ENCODE measurements at places on chromosomes 6 and 20.

- DNase-seq, result no peak
These were observed 3.0 kb downstream of the CFB start for GRCh38 chr6:31948753-31949413.

DNA sequence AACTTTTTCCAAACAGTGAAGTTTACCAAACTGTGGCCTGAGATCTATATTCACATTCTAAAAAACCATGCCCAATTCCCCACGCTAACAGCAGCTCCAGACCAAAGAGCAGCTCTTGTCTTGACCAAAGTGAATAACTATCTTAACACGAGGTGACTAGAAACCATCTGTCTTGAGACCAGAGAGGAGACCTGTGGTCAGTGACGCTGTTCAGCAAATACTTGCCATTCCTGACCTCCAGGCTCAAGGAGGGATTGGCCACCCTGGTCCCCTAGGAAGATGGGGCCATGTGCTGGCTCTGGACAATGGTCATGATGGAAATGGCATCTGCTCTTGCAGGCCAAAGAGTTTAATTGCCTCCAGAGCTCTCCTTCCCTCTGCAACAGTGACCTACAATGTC lies 104.4 kb upstream of the CD93 start:
- no peak for DNase-seq

DNA sequence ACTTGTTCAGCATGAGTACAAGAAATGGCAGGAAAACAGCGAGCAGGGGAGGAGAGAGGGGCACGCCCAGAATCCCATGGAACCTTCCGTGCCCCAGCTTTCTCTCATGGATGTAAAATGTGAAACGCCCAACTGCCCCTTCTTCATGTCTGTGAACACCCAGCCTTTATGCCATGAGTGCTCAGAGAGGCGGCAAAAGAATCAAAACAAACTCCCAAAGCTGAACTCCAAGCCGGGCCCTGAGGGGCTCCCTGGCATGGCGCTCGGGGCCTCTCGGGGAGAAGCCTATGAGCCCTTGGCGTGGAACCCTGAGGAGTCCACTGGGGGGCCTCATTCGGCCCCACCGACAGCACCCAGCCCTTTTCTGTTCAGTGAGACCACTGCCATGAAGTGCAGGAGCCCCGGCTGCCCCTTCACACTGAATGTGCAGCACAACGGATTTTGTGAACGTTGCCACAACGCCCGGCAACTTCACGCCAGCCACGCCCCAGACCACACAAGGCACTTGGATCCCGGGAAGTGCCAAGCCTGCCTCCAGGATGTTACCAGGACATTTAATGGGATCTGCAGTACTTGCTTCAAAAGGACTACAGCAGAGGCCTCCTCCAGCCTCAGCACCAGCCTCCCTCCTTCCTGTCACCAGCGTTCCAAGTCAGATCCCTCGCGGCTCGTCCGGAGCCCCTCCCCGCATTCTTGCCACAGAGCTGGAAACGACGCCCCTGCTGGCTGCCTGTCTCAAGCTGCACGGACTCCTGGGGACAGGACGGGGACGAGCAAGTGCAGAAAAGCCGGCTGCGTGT lies 11.6 kb downstream of the TNFAIP3 start:
- DNase-seq, result no peak

DNA sequence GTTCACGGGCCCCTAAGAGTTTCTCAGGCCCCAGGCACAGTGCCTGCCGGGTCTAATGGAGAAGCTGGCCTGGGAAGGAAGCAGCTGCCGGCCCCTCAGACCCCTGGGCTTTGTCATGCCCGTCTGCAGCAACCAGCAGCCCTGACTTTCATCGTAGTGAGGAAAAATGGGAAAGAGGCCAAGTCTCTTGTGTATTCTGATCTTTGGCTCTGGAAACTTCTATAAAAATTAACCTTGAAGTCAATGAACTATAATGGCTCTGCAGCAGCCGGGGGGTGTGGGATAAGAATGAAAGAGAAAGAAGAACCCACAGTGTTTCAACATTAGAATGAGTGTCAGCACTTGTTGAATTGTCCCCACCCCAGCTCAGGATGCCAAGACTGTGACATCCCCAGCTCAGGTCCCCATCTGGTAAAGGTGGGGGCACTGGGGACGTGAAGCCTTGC lies 12.9 kb downstream of the TGM2 start:
- peak; percentile 69 for DNase-seq

GRCh38 chr6:61538801-61539200 lies 747.2 kb downstream of the KHDRBS2 start:
- DNase-seq, result no peak

DNA sequence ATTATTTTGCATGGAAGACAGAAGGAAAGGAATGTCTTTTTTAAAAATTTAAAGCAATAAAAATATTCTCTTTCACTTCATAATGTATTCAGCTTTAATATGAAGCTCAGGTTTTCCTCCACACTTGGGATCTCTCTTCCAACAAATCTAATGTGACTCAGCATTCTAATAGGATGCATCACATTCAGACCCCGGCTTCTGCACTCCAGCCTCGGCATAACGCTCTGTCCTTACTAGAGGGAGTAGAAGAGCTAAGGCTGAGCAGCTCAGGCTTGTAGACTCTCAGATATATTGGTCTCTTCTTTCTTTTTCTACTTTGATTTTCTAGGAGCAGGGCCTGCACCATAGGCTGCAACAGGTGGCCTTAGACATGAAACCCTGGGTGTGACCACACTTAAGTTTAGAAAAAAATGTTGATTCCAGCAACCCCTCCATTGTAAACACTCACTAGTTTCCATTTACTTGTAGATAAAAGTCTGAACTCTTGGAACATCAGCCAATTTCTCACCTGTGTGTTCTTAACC lies 161.7 kb downstream of the PAK5 start:
- DNase-seq, result no peak

DNA sequence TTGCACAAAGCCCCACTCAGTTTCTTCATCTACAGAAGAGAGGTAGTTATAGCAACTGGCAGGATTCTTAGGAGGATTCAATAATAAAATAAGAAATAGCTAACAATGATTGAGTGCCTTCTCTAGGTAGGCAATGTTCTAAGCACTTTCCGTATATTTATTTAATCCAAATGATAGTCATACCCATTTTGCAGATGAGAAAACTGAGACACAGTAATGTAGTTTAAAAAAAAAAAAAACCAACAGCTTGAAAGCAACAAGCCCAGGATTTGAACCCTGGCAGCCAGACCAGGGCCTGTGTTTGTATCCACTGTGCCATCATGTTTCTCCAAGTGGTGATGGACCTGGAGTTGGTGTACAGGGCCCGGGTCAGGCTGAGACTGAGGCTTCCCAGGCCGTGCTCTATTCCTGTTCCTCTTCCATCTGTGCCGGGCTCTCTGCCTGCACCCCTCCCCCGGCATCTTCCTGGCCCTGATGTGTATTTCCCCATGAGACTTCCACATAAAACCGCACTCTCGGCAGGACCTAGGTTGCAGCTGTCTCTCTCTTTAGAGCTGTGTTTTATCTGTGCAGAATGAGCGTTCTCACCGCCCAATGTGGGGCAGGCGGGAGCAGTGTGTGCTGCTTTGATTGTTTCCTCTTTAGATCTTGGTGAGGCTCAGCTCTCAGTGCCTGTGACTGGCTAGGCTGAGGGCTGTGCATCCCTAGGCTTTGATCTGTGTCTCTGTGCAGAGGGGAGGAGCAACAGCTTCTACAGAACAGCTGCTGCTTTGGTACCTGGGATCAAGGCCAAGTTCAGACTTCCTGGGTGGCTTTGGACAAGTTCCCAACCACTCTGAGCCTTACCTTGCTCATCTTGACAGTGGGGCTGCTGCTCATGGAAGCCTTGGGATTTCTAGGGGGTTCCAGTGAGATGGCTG lies 49.5 kb downstream of the TOX2 start:
- DNase-seq, result no peak

DNA sequence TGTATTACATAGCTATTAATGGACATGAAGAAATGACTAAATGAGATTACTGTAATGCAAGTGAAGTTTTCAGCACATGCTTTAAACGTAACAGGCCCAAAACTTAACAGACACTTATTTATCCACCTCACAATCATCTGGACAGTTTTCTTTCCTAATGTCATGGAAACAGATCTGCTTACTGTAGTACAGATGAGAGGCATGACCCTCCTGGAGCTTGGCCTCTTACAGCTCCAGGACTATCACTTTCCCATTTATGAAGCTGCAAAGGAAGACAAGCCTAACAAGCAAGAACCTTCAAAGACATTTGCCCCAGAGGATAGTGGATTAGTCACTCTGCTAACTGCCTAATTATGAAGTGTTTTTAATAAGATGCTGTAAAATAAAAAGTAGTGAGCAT lies 419.3 kb downstream of the PHF3 start:
- DNase-seq, result no peak

DNA sequence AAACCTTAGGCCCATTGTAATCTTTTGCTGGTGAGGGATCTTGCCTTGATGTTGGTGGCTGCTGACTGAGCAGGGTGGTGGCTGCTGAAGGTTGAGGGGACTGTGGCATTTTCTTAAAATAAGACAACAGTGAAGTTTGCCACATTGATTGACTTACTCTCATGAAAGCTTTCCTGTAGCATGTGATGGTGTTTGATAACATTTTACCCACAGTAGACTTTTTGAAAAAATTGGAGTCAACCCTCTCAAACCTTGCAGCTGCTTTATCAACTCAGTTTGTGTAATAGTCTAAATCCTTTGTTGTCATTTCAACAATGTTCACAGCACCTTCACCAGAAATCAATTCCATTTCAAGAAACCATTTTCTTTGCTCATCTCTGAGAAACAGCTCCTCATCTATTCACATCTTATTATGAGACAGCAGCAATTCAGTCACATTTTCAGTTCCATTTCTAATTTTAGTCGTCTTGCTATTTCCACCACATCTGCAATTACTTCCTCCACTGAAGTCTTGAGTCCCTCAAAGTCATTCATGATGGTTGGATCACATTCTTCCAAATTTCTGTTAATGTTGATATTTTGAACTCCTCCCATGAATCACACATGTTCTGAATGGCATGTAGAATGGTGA lies 37.2 kb downstream of the CST9L start:
- no peak for DNase-seq

DNA sequence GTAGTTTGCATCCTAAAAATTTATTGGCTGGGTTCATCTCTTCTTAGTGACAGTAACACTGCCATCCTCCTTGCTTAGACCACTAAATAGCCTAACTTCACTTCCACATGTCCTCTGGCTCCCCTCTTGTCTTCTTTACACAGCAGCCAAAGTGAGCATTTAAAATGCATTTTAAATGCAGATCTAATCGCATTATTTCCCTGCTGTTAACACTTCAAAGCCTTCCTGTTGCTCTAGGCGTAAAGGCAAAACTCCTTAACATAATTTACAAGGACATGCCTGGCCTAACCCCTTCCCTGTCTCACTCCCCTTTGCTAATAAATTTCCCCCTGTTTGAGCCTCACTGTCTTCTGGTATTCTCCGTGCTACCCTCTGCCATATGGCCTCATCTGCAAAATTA lies 26.5 kb downstream of the NKAIN2 start:
- DNase-seq, result no peak

GRCh38 chr6:142874676-142875075 lies 70.3 kb downstream of the HIVEP2 start:
- no peak for DNase-seq

- no peak for DNase-seq
These were observed 50.8 kb upstream of the SASH1 start for GRCh38 chr6:148291876-148292275.

- DNase-seq, result no peak
These were observed 159.2 kb downstream of the UBE3D start for GRCh38 chr6:82906489-82906888.

DNA sequence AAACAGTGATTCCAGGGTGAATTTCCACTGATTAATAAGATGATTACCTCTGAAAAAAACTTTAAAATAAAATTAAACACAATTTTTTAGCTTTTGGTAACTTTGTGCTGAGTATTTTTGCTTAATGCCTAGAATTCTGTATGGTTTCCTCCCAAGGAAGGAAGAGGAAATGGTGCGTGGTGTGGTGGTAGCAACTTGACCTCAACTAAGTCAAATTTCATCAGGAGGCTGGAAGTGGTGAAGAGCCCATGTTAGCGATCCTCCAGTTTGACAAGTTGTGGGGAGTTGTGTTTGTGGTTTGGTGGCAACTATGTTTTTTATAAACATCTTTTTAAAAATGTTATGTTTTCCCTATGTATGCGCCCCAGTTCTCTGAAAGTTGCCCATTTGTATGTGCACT lies 5.0 kb upstream of the RTF2 start:
- no peak for DNase-seq

DNA sequence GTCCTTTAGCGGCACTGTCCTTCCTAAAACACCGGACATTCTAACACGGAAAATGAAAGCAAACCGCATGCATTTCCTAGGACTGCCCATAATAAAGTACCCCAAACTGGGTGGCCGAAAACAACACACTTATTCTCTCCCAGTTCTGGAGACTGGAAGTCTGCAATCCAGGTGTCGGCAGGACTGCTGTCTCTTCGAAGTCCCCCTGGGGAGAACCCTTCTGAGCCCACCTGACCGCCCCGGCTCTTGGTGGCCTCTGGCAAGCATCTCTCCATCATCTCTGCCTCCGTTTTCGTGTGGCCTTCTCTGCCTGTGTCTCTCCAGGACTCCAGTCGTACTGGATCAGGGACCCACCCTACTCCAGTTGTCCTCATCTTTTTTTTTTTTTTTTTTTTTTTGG lies 55.4 kb downstream of the SYNJ2 start:
- DNase-seq, result peak; percentile 43

GRCh38 chr6:133767357-133767970 lies 121.4 kb upstream of the TCF21 start:
- DNase-seq, result no peak

- DNase-seq, result peak; percentile 60
These were observed at the start of gene TPBG for GRCh38 chr6:82363428-82364086. TSS of gene TPBG (plus strand) at chr6:82363817. CDS start at chr6:82364962, 1,145 bp downstream.

DNA sequence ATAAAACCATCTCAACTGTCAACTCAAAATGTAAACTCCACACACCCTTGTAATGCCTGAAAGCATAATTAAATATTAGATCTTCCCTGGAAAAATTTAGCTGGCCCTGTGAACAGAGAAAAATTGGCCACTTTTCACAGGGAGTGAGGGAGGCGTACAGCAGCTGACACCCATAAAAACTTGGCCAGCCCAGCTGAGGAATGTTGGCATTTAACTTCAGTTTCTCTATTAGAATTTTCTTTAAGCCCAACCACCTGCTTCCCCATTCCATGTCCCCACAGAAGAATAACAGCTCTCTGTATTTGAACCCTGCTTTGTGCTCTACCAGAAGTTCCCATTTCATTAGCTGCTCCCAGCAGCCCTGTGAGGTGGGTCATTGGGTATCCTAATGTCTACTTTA lies 41.0 kb downstream of the PKHD1 start:
- DNase-seq, result no peak

DNA sequence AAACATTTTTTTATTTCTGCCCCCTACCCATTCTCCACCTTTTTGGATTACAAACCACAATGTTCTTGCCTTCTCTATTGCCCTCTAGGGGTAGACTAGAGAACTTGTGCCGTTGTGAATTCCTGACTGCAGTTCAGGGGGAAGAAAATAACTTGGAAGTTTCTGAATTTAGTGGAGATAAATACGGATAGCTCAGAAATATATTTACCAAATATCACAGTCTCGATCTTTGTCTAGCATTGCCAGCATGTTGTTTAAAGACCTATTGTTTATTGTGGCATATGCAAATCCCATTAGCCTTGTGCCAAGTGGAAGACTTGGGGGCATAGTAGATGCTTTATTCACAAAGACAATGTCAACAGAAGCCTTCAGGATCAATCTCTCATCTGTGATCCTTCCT lies 154.1 kb upstream of the MMS22L start:
- no peak for DNase-seq

Measured in mucosa of descending colon (tissue), 3 donors.